PC-3 (cell line): ENCODE measurements at places on chromosomes 3 and 15. TPM values are rescaled to one million over a fixed set of nuclear protein-coding genes. Genes with fewer than 3 reads are reported as not detected.

THSD4 gene
- total RNA-seq, result 29.0 and 39.3 TPM in 2 replicates

PIERCE2 gene
- total RNA-seq, result 0.63 and 3.1 TPM in 2 replicates

TUSC7 gene
- not detected in 2 replicates for total RNA-seq

GOLGA6L25 gene
- not detected in 2 replicates for total RNA-seq

MME gene
- 1.2 and 3.1 TPM in 2 replicates for total RNA-seq

TMEM212 gene
- total RNA-seq, result not detected in 2 replicates

GOLGA6L4 gene
- 0.73 and 1.2 TPM in 2 replicates for total RNA-seq

ARGFX gene
- total RNA-seq, result not detected in 2 replicates

PRR20G gene
- total RNA-seq, result not detected in 2 replicates

NXPE3 gene
- total RNA-seq, result 11.6 and 12.6 TPM in 2 replicates

FANCD2OS gene
- total RNA-seq, result not detected in 2 replicates

MBNL1 gene
- 150 and 161 TPM in 2 replicates for total RNA-seq

ATP13A5 gene
- not detected in 2 replicates for total RNA-seq

NDUFAF3 gene
- total RNA-seq, result 191 and 211 TPM in 2 replicates

RPUSD2 gene
- total RNA-seq, result 22.2 and 24.4 TPM in 2 replicates

ISLR2 gene
- 0.22 TPM in 1 of 2 replicates, not detected in the other for total RNA-seq

SPINK8 gene
- not detected in 2 replicates for total RNA-seq

TFDP2 gene
- total RNA-seq, result 37.9 and 49.1 TPM in 2 replicates

CTDSPL gene
- total RNA-seq, result 6.1 and 11.7 TPM in 2 replicates

SUCNR1 gene
- not detected in 2 replicates for total RNA-seq

FETUB gene
- not detected in 2 replicates for total RNA-seq

PPP1R14D gene
- 0.33 TPM in 1 of 2 replicates, not detected in the other for total RNA-seq

LPCAT4 gene
- total RNA-seq, result 37.0 and 38.2 TPM in 2 replicates

BOC gene
- total RNA-seq, result 4.4 and 7.3 TPM in 2 replicates

OXTR gene
- 21.5 and 23.1 TPM in 2 replicates for total RNA-seq

PROS1 gene
- total RNA-seq, result 5.5 and 5.8 TPM in 2 replicates

MEGF11 gene
- total RNA-seq, result not detected in 2 replicates

SLC12A1 gene
- not detected in 2 replicates for total RNA-seq

CPB1 gene
- not detected in 2 replicates for total RNA-seq

SPESP1 gene
- total RNA-seq, result not detected in 2 replicates

COMMD2 gene
- total RNA-seq, result 22.7 and 24.8 TPM in 2 replicates

LRRIQ4 gene
- 0.52 TPM in 1 of 2 replicates, not detected in the other for total RNA-seq

TMCO5A gene
- not detected in 2 replicates for total RNA-seq

TERC gene
- total RNA-seq, result 544 and 737 TPM in 2 replicates

CLDN16 gene
- not detected in 2 replicates for total RNA-seq

MAP1A gene
- total RNA-seq, result 1.0 and 1.8 TPM in 2 replicates

GPR62 gene
- not detected in 2 replicates for total RNA-seq

SAXO2 gene
- total RNA-seq, result 0.35 and 3.7 TPM in 2 replicates

SCN11A gene
- not detected in 2 replicates for total RNA-seq

ADCY5 gene
- not detected in 2 replicates for total RNA-seq

SH3GL3 gene
- total RNA-seq, result 1.7 and 3.6 TPM in 2 replicates
